ENCODE measurements at places on chromosomes 16 and 17. TPM values are rescaled to one million over a fixed set of nuclear protein-coding genes. Genes with fewer than 3 reads are reported as not detected.
A peak's percentile ranks its signal among the peaks of the same experiment; 100 is the strongest.

GRCh38 chr16:85330694-85331188 lies 218.5 kb upstream of the CIBAR2 start:
- DNase-seq = no peak

DNA sequence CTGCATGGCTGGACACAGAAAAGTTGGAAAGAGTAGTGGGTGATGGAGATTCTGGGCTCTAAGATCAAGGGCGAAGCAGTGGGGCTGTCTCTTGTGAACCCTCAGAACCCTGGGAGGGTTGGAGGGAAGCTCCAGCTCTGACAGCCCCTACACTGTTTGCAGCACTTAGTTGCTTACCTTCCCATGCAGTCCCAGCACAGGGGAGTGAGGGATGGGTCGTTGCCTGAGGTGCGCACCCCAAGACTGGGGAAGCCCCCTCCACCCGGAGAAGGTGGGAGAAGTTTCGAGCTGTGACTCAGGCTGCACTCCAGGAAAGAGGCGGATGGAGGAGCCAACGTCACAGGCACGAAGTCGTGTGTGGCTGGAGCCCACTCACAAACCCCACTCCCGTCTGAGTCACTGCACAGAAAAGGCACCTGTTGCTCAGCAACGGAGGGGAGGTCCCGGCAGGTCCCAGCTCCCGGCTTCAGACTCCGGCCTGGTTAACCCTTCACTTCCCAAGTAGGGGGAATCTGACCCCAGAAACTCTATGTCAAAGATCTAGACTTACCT lies 60.1 kb downstream of the AIPL1 start:
- DNase-seq = peak; percentile 60

GRCh38 chr17:55644346-55644745 lies 78.3 kb downstream of the TMEM100 start:
- no peak for DNase-seq

Gene CCL8
- 0.15 TPM for polyA plus RNA-seq

DNA sequence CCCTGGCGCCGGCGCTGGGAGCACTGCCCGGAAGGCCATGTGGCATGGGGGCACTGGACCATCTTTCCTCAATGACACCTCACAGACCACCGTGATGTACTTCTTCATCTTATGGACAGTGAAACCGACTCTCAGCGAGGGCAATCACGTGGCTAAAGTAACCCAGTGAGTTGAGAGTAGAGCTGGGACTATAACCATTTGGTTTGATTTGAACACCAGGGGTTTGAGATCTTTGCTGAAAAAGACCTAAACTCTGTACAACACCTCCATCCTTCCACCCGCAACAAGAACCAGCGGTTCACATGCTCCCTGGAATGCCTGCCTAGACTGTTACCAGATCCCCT lies 3.3 kb downstream of the ITGA2B start:
- no peak for DNase-seq

Gene ZNF469
- 1.2 TPM for polyA plus RNA-seq

DNA sequence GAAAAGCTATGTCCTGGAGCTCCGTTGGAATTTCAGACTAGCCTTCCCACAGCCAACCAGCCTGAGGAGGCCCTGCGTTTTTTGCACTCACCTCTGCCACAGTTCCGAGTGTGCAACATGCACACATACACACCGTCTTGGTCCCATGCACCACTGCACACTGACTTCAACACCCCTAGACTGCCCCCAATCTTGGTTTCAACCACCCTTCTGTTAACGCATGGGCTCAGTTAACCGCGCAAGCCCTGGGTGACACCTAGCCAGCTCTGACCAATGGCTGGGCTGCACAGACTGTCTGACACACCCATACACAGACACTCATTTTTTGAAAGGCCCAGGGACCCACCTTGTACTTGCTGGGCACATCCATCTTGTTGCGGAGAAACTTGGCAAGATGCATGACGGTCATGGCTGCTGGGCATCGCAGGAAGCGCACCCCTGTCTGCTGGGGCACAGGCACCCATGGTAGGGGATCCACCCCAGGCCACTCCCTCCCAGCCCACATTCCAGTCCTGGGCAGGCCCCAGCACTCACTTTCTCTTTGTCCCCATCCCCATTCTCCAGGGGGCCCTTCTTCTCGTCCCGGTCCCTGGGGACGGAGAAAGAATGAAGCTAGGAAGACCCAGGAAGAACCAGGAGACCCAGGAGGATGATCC lies 8.0 kb downstream of the CISD3 start:
- DNase-seq = no peak
